ENCODE measurements at places on chromosomes 12 and 14. TPM values are rescaled to one million over a fixed set of nuclear protein-coding genes. Genes with fewer than 3 reads are reported as not detected.

MGP gene
- total RNA-seq: 26.6 TPM

MAP1LC3B2 gene
- total RNA-seq: 0.15 TPM

DHRS2 gene
- 0.08 TPM for total RNA-seq

C14orf180 gene
- total RNA-seq: not detected

RNU6-7 gene
- total RNA-seq: not detected

APOLD1 gene
- 1.3 TPM for total RNA-seq

SLC38A4 gene
- total RNA-seq: 0.35 TPM

RBM19 gene
- 12.3 TPM for total RNA-seq

C1QL4 gene
- total RNA-seq: not detected

ARF6 gene
- total RNA-seq: 28.5 TPM

SDSL gene
- 21.7 TPM for total RNA-seq

NGB gene
- total RNA-seq: not detected

KERA gene
- total RNA-seq: not detected

FBLN5 gene
- 26.1 TPM for total RNA-seq

NEUROD4 gene
- not detected for total RNA-seq

Data from smooth muscle cell of the coronary artery (primary cell).